ENCODE measurements at places on chromosomes 3 and 15.

GRCh38 chr15:101530224-101530958 lies 40.9 kb upstream of the PCSK6 start:
- no peak for DNase-seq

GRCh38 chr3:18687286-18687685 lies 262.1 kb upstream of the SATB1 start:
- DNase-seq: no peak

- DNase-seq: no peak
Measured at GRCh38 chr15:46089467-46089935, 454.7 kb downstream of the SQOR start.

DNA sequence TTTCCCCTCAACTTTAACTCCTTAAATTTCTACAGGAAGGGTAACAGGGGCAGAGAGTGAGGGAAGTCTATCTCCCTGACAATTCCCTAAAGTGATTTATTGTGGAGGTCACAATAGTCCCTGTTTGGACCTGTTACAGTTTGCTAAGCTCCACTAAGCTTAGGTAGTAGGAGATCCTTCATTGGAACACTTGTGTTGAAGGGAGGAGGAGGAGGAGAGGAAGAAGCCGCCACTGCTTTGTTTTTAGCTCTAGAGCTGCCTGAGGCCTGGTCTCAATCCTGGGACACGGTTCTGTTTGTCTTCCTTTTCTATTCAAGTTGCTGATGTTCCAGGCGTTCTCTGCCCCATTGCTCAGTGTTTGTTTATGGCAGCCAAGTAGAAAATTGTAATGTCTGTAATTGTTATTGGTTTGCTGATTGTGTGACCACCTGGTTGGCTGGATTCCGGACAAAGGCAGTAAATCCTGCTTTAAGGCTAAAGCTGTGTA lies 48.4 kb downstream of the HES1 start:
- no peak for DNase-seq

DNA sequence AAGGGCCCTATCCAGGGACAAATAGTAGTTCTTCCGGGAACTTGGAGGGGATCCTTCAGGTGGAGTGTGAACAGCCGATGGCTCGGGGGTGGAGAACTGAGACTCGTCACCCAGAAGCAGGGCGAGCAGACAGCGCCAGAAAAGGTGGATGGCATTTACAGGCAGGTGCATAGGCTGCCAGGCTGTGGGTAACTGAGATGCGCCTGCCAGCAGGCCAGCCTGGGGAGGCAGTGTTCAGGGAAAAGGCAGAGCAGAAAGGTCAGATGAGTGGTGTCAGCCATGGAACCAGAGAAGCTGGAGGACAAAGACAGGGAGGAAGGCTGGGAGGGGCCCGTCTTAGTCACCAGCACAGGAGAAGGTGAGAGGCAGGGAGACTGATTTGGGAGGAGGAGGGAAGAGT lies 53.0 kb upstream of the SEC22A start:
- DNase-seq: no peak

DNA sequence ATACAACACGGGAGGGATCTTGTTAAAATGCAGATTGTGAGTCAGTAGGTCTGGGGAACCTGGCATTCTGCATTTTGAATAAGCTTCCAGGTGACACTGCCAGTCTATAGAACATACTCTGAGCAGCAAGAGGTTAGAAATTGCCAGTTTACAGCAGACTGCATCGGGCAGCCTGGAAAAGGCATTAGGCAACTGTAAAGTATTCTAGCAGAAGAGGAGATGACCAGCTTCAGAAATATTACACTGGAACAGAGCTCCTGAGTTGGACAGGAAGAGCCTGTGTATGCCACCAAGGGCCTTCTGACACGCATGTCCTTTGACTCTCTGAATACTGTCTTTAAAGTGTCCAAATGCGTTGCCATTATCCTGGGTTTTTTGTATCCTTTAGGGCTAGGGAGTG lies 2.5 kb upstream of the ACAN start:
- no peak for DNase-seq

DNA sequence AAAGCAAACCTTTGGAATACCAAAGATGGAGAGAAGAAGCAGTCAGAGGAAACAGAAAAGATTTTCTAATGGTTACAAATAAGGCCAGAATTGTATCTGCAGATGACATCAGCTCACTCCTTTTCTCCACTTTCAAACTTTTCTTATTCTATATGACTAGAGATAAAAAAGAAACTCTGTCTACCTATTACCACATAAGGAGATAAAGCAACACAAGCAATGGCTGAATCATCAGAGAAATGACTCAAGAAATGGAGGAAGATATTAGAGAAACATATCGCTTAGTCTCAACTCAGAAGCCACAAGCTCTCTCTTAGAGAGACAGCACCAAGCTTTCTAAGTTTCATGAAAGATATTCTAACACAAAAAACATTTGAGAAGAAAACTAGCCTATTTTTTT lies 784.0 kb downstream of the ZPLD1 start:
- no peak for DNase-seq

DNA sequence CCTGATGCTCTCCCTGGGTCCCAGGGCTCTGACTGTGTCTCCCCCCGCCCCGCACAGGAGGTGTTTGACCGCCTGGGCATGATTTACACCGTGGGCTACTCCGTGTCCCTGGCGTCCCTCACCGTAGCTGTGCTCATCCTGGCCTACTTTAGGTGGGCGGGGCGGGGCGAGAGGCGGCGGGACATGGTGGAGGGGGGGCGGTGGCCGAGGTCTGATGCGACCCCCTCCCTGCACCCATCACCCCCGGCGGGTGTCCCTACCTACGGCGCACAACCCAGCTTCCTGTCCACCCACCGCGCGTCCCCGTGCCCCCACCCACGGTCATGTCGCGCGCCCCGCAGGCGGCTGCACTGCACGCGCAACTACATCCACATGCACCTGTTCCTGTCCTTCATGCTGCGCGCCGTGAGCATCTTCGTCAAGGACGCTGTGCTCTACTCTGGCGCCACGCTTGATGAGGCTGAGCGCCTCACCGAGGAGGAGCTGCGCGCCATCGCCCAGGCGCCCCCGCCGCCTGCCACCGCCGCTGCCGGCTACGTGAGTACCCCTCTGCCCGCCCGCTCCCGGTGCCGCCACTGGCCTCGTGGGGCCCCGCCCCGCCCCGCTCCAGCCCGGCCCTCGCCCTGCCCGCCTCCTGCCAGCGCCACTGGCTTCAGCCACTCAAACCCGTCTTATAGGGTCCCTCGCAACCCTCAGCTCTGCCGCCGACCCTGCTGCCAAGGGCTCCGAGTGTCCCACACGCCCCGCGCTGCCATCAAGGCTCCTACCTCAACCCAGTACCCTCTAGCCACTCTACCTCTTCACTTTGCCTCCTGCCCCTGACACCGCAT lies 21.0 kb downstream of the PTH1R start:
- DNase-seq: peak; percentile 58

- no peak for DNase-seq
Measured at GRCh38 chr15:28983432-28984311, 97.9 kb downstream of the APBA2 start.

DNA sequence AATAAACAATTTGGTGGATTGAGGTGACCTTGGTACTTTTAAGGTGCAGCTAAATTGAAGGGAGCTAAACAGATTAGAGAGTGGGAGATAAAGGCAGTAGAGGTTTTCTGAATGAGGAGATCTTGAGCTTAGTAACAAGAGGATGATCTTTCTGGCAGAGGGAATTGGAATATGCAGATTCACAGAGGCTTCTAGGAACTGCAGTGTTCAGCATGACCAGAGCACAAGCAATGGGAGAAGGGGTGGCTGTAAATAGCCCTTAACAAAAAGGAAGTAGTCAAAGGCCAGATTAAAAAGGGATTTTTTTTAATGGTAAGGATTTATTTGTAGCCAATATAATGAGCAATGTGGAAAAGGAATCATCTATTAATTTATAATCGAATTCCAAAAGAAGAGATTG lies 5.7 kb upstream of the BNIP2 start:
- DNase-seq: no peak

- no peak for DNase-seq
Measured at GRCh38 chr15:86394866-86395265, 315.2 kb downstream of the AGBL1 start.

DNA sequence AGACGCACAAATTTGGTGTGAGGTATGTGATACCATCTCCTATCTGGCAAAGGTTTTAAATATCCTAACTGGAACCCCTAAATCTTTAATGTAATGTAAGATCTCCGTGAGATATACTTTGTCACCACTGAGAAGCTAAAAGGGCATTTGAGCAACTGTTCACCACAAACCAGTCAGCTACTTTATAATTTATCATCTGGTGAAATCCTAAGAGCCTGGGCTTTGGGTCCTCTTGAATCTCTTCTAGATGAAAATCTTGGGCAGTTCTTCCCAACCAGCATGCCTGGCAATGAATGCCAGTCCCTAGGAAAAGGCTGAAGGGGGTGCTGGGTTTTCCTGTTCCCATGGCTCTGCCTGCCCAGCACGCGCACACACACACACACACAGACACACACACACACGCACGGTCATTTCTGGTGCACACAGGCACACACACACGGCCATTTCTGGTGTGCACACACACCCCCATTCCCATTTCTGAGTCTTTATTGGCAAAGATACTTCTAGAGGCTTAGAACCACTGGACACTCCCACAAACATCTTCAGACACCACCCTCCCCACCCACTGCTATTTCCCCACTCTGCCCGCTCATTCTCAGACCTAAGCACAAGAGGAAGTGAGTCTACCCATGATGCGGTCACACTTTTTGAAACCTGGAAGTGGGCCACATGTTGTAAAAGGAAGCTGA lies 72.6 kb downstream of the MYO1E start:
- DNase-seq: peak; percentile 81

DNA sequence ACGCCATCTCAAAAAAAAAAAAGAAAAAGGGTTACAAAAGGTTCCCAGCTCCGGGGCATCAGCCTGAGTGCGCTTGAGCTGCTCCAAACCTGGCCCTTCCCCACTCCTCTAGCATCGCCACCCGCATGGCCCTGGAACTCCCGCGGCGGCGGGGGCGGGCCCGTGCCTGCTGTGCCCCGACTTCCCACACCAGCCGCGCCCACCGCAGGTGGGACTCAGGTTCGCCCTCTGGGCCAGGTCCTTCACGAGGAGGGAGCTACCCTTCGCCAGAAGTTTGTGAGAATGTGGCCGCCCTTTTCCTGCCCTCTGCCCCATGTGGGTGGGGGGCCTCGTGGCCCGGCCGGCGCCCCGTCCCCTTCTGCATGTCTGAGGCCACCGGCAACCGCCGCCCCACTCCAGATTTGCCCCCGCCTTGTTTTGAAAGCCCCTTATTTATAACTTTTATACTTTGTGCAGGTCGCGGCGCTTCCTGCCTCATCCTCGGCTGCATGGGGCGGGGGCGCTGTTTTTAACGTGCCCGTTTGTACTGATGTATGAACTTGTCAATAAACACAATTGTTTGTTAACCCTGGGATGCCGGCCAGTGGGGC lies 507 bp upstream of the JMJD7 start:
- DNase-seq: peak; percentile 46

DNA sequence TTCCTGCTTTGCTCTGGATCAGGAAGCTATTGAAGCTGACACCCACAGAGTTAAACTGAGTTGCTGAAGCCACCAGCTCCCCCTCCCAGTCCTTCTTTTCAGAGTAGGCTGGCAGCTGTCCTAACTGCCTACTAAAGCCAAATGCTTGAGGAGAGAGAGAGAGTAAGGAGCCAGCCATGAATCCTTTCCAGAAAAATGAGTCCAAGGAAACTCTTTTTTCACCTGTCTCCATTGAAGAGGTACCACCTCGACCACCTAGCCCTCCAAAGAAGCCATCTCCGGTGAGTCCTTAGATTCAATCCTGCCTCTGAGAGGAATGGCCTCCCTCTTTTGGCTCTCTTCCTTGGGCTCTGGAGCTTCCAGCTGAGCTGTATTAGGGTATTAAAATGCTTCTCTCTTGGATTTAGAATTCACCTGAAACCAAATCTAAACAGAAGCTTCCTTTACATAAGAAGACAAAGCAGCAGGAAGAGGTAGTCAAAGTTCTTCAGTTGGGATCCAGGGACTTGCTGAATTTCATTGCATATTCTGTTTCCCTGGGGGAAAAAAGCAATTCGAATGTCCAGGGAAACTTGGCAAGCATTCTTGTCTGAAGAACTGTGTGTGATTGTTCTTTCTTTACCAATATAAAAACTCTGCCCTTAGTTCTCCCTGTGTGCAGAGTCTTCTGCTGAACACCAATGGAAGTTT lies at the start of gene SLC15A2:
TSS of gene SLC15A2 (plus strand) at position 101 of the 690 bp plus-strand sequence. CDS start at position 177, 76 bp downstream.
- no peak for DNase-seq

DNA sequence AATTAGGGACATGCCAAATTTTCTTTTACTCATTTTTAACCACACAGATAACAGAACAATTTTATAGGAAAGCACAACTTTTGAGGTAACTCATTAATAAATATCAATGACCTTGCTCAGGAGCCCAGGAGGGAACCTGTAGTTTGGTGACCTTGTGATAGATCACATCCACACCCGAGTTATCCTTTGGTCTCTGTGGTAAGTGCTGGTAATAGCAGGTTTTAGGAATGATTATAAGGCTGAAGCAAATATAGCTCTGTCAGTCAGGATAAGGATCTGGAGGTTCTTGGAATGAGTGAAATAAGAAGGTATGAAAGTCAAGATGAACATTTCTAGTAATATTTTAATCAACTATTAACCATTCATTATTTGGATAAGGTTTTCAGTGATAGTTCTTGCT lies 46.5 kb downstream of the EPHA6 start:
- no peak for DNase-seq

GRCh38 chr3:82474711-82475110 lies 713.3 kb upstream of the GBE1 start:
- no peak for DNase-seq

DNA sequence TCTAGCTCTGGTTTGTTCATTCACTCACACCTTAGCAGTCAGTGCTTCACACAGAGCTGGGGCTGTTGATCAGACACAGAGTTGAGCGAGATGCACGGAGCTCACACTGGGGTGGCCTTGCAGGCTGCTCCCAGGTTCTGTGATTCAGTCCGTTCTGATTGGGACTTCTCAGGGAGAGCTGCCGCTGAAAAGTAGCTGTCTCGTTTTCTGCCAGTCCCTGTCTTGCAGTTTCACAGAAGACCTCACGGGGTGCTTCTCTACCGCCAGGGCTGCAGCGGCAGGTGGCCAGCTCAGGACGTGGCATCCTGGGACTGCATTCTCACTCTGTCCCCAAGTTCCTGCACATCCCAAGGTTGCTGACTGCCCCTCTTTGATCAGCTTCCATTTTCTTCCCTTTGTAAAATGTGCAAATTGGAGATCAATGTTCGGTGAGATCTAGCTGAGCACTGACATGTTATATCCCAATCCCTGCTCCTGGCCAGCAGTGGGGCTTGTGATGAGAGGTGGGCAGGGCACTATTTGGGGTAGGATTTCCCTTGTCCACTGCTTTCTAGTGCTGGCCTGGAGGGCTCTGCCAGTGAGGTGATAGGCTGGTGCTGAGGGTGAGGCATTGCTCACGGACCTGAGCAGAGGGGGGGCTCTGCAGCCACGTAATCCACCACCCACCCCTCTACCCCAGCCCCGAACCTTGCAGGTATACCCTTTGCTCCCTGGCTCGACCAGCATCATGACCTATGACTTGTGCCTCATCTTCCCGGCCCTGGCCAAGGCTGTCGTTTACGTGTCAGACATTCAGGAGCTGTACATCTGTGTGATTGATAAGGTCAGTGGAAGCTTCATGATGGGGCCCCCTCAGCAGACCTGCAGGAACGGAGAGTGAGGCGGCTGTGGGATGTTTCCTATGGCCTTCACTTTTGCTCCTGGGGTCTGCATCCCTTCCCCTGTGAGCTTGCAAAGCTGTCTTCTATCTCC lies 5.3 kb upstream of the TXNRD3 start:
- DNase-seq: no peak

- DNase-seq: no peak
Measured at GRCh38 chr3:15645740-15646501, 44.4 kb downstream of the BTD start.

GRCh38 chr15:79282371-79283251 lies at the start of gene ANKRD34C:
TSS of gene ANKRD34C (plus strand) at chr15:79282722. CDS start at chr15:79293285, 10,563 bp downstream.
- DNase-seq: no peak

GRCh38 chr15:47577000-47577399 lies 140.3 kb upstream of the SEMA6D start:
- DNase-seq: no peak

Measured in germinal center (tissue), 1 donor.